Aorta (tissue), 5 donors: ENCODE measurements at places on chromosomes 11 and 22. TPM values are rescaled to one million over a fixed set of nuclear protein-coding genes. Genes with fewer than 3 reads are reported as not detected.

GDPD4 gene
- not detected for total RNA-seq

GRCh38 chr11:82724026-82724425 lies 9.6 kb downstream of the FAM181B start:
- no peak overlapping the region for H3K4me3 ChIP-seq
- H3K27ac ChIP-seq: no peak overlapping the region
- no peaks in the 10 kb centered on the region for H3K27me3 ChIP-seq
- DNase-seq: no peak
- peaks cover 9% of the 10 kb centered on the region for H3K4me1 ChIP-seq

DNA sequence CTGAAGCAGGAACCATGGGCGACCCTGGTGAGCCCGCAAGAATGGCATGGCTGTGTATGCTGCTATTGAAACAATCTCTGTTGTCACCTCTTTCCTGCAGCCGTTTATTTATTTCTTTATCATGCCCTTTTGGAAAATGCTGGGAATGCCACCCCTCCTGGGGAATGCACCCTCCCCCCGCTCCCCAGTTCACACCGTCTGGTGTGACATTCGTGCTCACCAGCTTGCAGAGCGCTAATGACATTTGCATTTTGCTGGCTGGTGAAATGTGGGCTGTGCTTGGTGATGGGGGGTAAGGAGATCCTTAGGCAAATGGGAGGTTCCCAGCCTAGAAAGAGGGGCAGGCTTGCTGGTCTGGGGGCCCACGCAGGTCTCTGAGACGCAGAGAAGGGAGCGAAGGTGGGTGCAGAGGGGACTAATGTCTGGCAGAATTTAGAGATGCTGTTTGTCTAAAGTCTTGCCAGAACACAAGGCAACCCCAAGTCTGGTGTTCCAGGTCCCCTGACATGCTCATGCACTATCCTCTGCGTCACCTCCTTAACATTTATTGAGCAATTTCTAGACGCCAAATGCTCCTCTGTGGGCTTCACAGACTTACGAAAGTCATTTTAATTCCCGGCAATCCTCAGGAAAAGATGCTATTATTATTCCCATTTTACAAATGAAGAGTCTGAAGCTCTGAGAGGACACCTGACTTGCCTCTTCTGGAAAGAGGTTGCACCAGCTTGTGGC lies 91.7 kb downstream of the TP53I11 start:
- no peaks in the 10 kb centered on the region for H3K27me3 ChIP-seq
- no peaks in the 10 kb centered on the region for H3K4me1 ChIP-seq
- no peak overlapping the region for H3K27ac ChIP-seq
- no peak overlapping the region for H3K4me3 ChIP-seq
- no peak for DNase-seq

DNA sequence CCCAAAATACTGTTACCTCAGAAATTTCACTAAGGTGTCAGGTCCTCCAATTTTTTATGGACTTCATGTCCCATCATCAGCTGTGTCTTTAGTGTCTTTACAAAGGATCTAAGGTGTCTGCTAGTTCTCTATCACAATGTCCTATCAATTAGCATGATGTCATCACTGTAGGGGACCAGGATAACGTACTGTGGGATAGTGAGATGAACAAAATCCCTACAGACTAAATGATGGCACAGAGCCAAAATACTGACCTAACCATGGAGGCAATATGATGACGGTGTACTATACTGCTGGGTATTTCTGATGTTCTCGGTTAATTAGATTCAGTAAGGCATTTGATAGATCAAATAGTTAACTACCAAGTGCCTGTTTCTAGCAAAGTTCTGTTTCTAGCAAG lies 82.5 kb downstream of the SBF2 start:
- H3K4me3 ChIP-seq: no peak overlapping the region
- H3K27me3 ChIP-seq: no peaks in the 10 kb centered on the region
- H3K36me3 ChIP-seq: no peaks in the 10 kb centered on the region
- DNase-seq: no peak
